Epithelial cell of proximal tubule (primary cell): ENCODE measurements at places on chromosomes 5 and 9. TPM values are rescaled to one million over a fixed set of nuclear protein-coding genes. Genes with fewer than 3 reads are reported as not detected.

DNA sequence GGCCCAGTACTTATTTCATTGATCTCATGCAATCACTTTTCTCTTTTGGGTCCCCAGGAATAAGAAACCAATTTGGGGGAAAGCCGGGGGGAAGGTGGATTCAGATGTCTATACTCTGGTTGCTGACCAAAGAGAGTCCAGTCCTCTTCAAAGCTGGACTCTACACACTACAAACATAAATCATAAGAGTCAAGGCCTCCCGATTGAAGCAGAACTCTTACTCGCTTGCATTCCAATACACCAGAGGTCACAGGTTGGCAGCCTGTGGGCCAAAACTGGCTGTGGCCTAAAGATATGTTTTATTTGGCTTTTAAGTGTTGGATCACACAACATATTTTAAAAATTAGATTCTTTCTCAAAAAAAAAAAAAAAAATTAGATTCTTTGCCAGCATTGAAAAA lies 311.4 kb upstream of the MSX2 start:
- DNase-seq = no peak

DNA sequence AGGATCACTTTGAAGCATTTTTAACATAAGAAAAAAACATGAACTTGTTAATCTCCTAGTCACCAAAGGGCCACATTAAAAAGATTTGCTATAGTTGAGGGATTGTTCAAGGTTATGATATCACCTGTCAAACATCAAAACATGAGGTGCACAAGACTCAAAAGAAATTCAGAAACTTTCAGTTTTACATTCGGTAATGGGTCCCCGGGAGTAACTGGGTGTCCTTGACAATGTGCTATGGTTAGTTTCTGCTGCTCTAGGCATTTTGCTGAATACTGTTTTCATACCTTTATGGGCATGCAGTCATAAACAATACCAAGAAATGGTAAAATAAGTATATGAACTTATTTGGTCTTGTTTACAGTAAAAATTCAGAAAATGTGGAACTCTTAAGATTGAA lies 92.8 kb upstream of the EDIL3 start:
- DNase-seq = no peak

DNA sequence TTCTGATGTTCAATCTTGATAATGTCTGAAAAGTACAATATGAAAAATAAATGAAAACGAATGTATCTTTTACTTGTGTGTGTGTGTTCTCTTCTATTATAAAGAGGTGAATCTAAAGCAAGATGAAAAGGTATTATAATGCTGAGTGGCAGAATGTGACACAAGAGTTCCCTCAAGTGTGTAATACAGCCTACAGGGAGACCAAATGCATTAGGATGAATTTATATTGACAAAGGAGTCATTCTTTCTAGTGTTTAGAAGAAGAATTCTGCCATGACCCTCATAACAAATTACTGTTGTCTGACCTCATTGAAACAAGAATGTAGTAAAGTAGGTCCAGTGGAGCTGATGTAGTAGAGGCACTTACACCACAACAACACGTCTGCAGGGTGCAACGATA lies 1119.0 kb upstream of the CDH10 start:
- no peak for DNase-seq

DNA sequence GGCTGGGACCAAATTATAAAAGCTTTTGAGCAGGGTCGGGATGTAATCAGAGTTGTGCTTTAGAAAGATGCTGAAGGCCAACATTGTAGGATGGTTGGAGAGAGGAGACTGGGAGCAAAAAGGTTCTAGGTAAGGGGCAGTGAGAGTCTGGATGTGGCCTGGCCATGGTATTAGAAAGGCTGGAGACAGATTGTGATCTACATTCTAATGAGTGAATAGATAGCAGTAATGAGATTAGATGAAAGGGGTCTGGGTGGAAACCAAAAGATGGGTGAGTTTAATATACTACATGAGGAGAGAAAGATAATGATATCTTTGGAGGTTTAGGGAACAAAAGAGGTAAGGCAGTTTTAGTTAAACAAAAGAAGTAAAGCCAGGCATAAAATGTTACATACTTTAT lies 88.8 kb upstream of the SH3GL2 start:
- DNase-seq = no peak

- DNase-seq = no peak
These were observed 301.8 kb downstream of the MED10 start for GRCh38 chr5:6076341-6077239.

GRCh38 chr9:130308081-130308571 lies 42.6 kb downstream of the HMCN2 start:
- no peak for DNase-seq

INPP5E gene
- 20.3 and 21.1 TPM in 2 replicates for total RNA-seq

DNA sequence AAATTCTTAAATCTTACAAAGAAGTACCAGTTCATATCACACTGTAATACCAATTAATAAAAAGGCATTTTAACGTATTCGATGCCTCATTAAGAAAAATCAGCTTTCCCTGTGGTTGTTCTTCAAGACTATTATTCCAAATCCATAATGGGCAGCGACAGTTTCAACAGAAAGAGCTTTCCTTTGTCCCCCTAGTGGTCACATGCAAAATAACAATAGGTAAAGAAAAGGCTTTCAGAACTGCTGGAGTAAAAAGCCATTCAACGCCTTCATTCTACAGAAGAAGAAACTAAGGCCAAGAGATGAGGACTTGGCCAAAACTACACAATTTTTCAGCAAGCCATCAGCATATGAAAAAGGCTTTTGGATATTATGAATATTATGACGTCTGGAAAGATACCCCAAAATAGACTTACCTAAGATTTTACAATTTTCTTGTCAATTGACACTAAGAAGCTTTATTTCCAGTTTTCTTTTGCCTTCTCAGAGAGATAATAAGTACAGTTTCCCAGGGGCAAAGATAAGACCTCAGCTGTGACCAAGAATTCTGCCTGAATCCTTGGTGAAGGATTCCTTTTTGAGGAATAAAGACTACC lies 6.7 kb upstream of the CDH6 start:
- no peak for DNase-seq

FANCG gene
- total RNA-seq = 47.3 and 60.3 TPM in 2 replicates

DNA sequence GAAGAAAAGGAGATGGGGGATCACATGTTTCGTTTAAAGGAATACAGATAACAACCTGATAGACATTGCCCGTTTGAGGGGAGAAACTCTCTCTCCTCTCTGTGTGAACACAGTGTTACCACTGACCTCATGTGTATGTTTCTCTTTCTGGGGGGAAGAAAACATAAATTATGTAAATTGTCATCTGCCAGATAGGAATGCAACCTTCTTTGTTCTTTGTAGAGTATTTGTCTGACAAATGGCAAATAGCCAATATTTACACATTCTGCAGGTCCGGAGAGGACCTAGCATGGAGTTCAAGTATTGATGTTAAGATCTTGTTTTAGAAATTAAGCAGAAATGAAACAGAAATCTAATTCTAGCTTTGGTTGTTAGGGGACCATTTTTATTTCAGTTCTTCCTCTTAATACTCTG lies 276.3 kb downstream of the SAXO1 start:
- no peak for DNase-seq

GRCh38 chr5:61261136-61261535 lies 70.9 kb upstream of the ZSWIM6 start:
- DNase-seq = no peak

DNA sequence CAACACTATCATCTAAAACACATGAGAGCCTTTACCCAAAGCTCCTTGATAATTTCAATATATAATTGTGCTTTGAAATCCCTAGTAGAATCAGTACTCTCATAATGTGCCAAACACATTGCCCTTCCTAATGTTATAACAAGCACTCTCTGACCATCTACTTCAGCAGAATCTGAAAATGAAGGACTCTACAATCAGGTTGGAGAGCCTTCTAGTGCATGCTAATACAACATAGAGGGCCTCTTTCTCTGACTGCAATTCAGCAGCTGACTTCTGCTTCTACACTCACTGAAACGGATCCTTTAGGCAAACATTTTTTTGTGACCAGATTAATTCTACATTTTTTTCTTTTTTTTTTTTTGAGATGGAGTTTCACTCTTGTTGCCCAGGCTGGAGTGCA lies 155.6 kb downstream of the EPB41L4A start:
- no peak for DNase-seq

COL15A1 gene
- total RNA-seq = 0.06 and 0.22 TPM in 2 replicates

DNA sequence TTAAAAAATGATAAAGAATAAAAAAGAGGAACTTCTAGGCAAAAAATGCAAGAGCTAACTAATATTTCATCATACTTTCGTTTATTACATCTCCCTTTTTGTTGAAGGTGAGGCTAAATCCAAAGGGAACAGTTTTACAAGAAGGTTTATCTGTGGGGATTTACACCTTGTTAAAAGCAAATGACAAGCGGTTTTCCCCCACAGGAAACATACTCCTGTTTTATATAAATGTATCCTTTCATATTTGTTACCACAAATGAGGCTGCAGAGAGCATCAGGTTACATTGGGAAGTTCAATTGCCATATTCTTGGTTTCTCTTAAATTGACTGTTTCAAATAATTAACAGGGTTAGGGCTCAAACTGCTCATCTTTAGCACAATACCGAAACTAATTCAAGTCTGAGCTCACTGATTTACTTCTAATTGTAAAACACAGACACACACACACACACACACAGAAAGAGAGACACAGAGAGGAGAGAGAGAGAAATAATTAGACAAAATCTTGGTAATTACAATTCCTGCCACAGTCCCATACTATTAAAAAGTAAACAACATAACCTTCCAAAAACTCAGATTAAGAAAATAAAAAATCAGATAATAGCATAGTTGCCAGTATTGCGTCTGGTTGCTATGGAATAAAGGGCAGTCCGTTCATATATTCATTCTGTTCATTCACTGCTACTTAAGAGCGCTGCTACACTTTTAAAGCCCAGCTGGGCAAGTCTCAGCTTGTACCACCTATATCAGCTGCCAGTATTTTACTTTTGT lies 17.1 kb downstream of the RFX3 start:
- no peak for DNase-seq

- no peak for DNase-seq
These were observed 33.4 kb downstream of the C5orf15 start for GRCh38 chr5:133934822-133935666.

DNA sequence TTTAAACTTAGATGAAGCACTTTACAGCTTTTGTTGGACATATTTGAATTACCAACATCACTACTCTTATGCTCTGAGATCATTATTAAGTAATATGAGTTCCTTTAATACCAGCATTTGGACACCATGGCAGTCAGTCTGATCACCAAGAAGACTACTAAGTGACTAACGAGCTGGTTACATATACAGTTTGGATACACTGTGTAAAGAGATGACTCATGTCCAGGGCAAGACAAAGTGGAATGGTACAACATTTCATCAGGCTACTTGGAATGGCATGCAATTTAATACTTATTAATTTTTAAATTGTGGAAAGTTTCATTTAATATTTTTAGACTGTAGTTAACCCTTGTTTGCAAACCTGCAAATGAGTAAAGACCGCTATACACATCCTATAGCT lies 237.4 kb upstream of the PRDM9 start:
- peak; percentile 3 for DNase-seq

- no peak for DNase-seq
These were observed 315.3 kb downstream of the GABRG2 start for GRCh38 chr5:162382839-162383238.
